ENCODE measurements at places on chromosomes 5 and 9. TPM values are rescaled to one million over a fixed set of nuclear protein-coding genes. Genes with fewer than 3 reads are reported as not detected.

Gene SLC1A3
- total RNA-seq: not detected

Gene LOX
- 0.25 TPM for total RNA-seq

Gene TMOD1
- 3.7 TPM for total RNA-seq

DNA sequence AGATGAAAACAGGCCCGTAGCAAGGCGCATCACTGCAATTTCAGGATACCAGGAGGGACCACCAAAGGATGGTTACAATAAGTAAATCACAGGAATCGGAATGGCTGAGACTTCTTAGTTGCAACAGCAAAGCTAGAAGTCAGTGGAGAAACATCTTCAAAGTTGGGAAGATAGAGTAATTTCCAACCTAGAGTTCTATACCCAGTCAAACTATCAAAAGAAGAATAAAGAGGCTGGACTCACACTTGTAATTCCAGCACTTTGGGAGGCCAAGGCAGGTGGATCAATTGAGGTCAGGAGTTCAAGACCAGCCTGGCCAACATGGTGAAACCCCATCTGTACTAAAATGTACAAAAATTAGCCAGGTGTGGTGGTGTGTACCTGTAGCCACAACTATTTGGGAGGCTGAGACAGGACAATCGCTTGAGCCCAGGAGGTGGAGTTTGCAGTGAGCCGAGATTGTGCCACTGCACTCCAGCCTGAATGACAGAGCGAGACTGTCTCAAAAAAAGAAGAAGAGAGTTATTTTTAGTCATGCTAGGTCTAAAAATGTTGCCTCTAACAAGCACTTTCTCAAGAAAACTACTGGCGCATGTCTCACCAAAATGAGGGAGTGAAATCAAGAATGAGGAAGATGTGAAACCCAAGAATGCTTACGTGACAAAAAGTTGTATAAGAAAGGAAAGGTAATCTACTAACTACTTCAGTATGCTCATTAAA lies 267.7 kb downstream of the DENND1A start:
- DNase-seq: no peak
- no peak overlapping the region for H3K27ac ChIP-seq
- peaks cover 14% of the 10 kb centered on the region for H3K36me3 ChIP-seq
- no peaks in the 10 kb centered on the region for H3K27me3 ChIP-seq
- no peaks in the 10 kb centered on the region for H3K4me1 ChIP-seq
- no peak overlapping the region for H3K4me3 ChIP-seq

DNA sequence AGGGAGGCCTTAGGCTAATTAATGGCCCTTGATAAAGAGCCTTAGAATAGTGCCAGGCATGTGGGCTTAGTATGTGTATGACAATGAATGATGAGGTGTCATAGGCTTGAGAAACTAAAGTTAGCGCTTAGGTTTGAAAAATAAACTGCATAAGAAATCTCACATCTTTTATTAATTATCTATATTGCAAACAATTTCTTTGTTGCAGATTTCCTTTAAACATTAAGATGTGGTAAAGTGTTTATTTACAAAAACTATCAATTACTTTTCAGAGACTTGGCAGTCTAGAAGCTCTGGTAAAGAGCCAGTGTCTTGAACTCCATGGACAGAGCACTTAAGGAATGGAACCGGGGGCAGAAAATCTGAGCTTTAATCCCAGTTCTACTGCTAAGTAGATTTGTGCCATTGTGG lies 23.1 kb downstream of the MAP1B start:
- no peaks in the 10 kb centered on the region for H3K4me1 ChIP-seq
- H3K27ac ChIP-seq: no peak overlapping the region
- H3K4me3 ChIP-seq: no peak overlapping the region
- H3K36me3 ChIP-seq: no peaks in the 10 kb centered on the region

DNA sequence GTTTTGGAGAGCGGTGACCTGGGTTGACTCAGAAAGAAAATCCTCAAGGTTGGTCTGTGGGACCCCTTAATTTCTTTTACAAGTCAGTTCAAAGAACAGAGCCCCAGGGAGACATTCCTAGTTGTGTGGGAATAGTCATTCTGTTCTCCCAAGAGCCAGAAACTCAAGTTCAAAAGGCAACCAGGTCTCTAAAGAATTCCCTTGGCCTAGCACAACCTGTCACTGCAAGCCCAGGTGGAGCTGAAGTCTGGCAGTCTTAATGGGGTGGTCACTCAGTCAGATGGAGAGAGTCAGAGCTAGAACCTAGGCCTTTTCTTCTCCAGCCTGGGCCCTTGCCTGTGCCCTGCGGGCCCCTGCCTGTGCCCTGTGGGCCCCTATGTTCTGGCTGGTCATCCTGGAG lies 37.5 kb upstream of the CDKN2AIPNL start:
- H3K4me1 ChIP-seq: no peaks in the 10 kb centered on the region
- no peak overlapping the region for H3K4me3 ChIP-seq
- H3K27ac ChIP-seq: no peak overlapping the region
- no peaks in the 10 kb centered on the region for H3K36me3 ChIP-seq
- H3K27me3 ChIP-seq: no peaks in the 10 kb centered on the region

DNA sequence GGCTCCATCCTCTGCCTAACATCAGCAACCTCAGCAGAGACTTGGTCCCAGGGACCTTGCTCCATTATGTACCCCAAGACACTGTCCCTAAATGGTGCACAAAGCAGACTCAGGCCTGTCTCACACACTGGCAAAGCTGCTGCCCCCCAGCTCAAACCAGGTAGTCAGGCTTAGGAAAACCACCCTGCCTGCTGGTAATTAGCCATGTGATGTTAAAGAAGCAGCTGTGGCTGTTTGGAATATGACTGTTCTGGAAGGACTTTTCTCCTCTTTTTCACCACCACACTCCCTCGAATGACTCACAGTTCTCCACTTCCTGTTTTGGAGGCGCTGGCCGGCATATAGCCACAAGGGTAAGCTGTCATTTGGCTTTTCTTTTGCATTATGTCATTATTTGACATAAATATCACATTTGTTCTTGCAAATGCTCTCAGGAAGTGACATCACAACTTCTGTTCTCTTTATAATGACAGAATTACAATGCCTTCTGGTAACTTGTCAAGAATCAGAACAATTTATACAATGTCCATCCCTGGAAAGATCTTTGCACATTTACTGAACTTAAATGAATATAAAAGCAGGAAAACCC lies 113.9 kb downstream of the SUSD1 start:
- H3K27me3 ChIP-seq: no peaks in the 10 kb centered on the region
- H3K36me3 ChIP-seq: no peaks in the 10 kb centered on the region
- H3K4me1 ChIP-seq: peaks cover 5% of the 10 kb centered on the region
- no peak overlapping the region for H3K4me3 ChIP-seq
- no peak overlapping the region for H3K27ac ChIP-seq

- H3K27me3 ChIP-seq: peaks cover 24% of the 10 kb centered on the region
- no peaks in the 10 kb centered on the region for H3K36me3 ChIP-seq
- H3K27ac ChIP-seq: no peak overlapping the region
- H3K4me3 ChIP-seq: no peak overlapping the region
- DNase-seq: no peak
Observed at GRCh38 chr5:75756981-75757380, 39.7 kb upstream of the POC5 start.

DNA sequence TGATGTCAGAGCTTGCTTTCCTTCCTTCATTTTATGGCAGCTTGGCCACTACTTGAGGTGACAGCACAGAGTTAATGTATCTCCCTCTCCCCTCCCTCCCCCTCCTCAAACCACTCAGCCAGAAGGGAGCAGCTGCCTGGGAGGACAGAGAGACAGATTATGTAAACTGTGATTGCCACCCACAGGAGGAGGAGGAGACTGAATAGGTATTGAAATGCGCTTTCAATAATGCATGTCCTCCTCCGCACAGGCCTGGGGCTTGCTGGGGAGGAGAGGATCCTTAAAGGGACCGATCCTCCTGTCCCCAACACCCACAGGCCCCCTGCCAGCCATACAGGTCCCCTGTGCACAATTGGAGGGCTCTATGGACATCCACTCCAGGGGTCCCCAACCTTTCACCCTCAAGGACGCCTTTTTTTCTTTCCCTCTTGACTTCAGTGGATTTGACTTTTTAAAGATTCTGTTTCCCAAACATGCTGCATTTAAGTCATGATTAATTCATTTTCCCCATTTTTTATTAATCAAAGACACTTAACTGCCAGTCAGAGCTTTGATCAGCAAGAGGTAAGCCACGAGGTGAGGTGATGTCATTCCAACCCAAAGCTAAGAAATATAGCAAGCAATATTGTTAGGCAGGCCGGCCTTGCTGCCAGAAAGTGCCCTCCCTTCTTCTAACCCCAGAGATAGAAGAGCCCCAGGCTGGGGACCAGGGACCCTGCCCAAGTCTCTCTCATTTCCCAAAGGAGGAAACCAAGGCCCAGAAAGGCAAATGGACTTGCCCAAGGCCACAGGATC lies 47.5 kb upstream of the CPLX2 start:
- H3K27ac ChIP-seq: no peak overlapping the region
- no peak overlapping the region for H3K4me3 ChIP-seq
- no peaks in the 10 kb centered on the region for H3K4me1 ChIP-seq
- no peak for DNase-seq
- peaks cover 2% of the 10 kb centered on the region for H3K27me3 ChIP-seq

DNA sequence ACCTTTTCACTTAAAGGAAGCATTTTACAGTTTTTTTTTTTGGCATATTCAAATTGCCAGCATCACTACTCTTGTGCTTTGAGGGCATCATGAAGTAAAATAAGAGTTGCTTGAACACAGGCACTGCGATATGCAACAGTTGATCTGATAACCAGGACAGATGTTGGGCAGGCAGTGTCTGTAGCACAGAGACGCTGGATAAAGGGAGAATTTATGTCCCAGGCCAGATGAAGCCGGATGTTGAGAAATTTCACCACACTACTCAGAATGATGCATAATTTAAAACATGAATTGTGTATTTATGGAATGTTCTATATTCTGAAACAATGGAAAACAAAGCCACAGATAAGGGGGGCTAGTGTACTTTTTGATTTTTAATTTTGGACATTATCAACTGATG lies 71.4 kb downstream of the SLC12A2 start:
- peaks cover 21% of the 10 kb centered on the region for H3K36me3 ChIP-seq
- no peak overlapping the region for H3K27ac ChIP-seq
- no peak overlapping the region for H3K4me3 ChIP-seq
- no peak for DNase-seq
- H3K4me1 ChIP-seq: no peaks in the 10 kb centered on the region

GRCh38 chr5:151107084-151107483 lies 26.2 kb upstream of the TNIP1 start:
- H3K27ac ChIP-seq: no peak overlapping the region
- H3K4me3 ChIP-seq: no peak overlapping the region
- H3K36me3 ChIP-seq: peaks cover 97% of the 10 kb centered on the region
- DNase-seq: no peak
- no peaks in the 10 kb centered on the region for H3K4me1 ChIP-seq
- no peaks in the 10 kb centered on the region for H3K27me3 ChIP-seq

DNA sequence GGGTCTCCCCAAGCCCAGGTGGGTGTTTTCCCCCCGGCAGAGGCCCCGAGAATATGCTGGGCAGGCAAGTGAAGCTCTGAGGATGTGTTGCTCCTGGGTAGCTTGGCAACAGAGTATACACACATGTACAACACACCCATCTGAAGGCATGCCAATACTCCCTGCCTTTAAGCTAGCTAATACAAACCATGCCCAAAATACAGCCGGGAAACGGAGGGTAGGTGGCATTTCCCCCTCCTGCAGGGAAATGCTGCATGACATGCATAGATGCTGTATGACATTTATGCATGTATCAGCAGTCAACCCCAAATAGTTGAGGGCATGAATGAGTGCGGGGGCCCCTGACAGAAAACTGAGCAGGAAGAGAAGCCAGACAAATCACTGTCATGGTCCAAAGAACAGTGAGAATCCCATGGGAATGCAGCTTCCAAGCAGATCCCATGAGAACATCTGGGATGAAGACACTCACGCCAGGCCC lies 614.1 kb downstream of the EBF1 start:
- no peaks in the 10 kb centered on the region for H3K4me1 ChIP-seq
- H3K36me3 ChIP-seq: no peaks in the 10 kb centered on the region
- H3K27me3 ChIP-seq: peaks cover 3% of the 10 kb centered on the region
- DNase-seq: no peak

DNA sequence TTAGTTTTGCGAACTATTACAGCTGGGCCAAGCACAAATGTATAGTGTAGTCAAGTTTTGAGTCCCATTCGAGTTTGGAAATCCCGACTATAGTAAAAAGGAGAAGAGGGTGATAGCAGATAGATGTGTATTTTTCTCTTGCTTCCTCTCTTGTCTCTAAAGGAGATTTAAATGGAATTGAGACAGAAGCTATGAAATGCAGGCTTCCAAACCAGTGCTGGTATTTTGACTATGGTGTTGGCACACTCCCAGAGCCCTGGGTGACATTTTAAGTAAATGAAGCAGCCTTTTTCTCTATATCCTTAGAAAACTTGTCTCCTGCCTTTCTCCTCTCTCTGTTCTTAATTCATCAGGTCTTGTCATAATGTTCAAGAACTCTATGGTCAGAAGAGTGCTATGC lies 17.7 kb upstream of the AUH start:
- H3K27ac ChIP-seq: no peak overlapping the region
- H3K36me3 ChIP-seq: no peaks in the 10 kb centered on the region
- peaks cover 13% of the 10 kb centered on the region for H3K27me3 ChIP-seq
- no peak for DNase-seq

DNA sequence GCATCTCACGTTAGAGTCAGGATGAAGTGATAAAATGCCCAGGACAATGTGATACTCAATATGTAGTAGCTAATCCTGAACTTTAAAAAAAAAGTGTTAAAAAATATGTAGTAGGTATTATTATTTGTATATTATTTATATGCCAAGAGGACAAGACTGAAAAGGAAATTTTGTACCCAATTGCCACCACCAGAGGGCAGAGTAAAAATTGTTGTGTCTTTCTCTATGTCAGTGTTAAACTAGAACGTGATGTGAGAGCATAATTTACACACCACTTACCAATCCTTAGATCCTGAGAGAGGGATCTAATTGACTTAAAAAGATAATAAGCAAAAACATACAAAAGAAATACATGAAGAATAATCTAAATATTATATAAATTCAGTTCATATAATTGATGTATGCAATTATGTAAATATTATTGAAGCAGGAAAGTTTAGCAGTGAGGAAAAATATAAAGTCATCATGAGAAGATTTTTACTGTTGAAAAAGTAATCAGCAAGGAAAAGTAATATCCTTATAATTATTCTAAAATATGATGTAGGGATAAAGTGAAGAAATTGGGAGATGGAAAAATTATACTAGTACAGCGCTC lies 288.9 kb downstream of the RAB3C start:
- DNase-seq: peak; percentile 40
- no peak overlapping the region for H3K27ac ChIP-seq
- H3K4me3 ChIP-seq: no peak overlapping the region
- H3K4me1 ChIP-seq: no peaks in the 10 kb centered on the region

DNA sequence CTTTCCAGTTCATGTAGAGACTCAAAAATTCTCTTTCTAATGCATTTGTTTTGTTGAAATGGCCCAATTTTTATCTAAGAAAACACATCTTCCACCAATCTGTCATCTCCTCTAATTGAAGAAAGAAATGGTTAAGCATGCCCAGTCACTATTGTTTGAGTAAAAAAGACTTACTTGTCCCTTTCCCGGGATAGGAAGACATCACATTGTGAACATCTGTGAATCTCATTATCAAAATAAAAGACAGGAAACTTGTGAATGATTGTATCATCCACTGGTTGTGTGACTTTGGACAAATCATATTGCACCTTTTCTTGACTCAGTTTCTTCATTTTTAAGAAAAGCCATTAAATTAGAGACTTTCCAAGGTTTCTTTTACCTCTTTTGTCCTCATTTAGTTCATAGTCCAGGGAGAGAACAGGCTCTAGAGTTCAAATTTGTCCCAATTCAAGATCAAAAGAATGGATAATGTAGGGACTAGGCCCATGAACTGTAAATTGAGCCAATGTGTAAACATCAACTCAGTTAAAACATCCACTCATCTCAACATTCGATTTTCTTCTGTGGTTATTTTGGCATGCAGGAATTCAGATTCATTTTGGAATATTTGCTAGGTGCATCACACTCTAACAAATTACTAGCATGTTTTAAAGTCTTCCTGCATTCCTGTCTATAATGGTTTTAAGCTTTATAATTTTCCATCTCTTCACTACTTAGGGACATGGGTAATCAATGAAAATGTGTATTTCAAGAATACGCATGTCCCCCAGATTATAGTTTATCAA lies 838.0 kb upstream of the WWC1 start:
- no peak for DNase-seq
- no peak overlapping the region for H3K27ac ChIP-seq
- H3K27me3 ChIP-seq: no peaks in the 10 kb centered on the region

All from CD4-positive, CD25-positive, alpha-beta regulatory T cell (primary cell).